ENCODE measurements at places on chromosomes 12 and 14. TPM values are rescaled to one million over a fixed set of nuclear protein-coding genes. Genes with fewer than 3 reads are reported as not detected.
A peak's percentile ranks its signal among the peaks of the same experiment; 100 is the strongest.

The SLC25A47 gene
- total RNA-seq = not detected

The KLHL33 gene
- not detected for total RNA-seq

The RPS6KL1 gene
- total RNA-seq = 3.1 TPM

The HOXC13 gene
- 4.9 TPM for total RNA-seq

The ACSM4 gene
- not detected for total RNA-seq

The OR6C2 gene
- total RNA-seq = not detected

The HPD gene
- total RNA-seq = not detected

The DAO gene
- not detected for total RNA-seq

GRCh38 chr12:101841069-101841468, 10.3 kb upstream of the GNPTAB start:
- no peak for DNase-seq

DNA sequence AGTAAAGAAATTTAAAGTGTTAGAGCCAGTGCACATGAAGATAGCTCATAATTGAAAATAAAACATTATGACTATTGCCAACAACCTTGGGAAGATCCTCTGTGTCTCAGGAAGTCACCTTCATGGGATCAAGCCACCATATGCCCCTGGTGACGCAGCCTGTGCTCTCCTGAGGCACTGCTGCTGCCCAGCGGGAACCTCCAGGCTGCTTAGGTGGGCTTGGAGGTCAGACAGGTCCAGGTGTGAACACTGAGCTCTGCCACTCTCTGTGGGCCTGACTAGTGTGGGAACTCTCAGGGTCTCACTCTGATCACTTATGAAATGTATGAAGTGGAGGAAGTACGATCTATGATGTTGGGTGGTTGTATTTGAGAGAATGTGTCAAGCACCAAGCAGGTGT, 16.7 kb downstream of the SLC35E3 start:
- DNase-seq = no peak

DNA sequence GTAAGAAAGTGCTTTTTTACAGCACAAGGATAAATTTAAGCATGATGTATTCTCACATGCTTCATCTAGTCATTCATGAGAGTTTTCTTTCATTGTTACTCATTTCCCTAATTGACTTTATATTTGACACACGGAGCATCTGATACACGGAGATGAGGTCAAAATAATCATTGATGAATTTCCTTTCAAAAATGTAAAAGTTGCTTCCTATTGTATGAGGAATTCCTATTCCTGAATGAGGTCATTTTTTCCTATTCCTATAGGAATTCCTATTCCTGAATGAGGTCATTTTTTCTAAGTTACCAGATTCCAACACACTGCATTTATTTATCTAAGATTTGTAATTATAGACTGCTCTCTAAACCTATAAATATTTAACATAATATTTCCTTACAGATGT, 316.7 kb upstream of the KITLG start:
- DNase-seq = no peak

DNA sequence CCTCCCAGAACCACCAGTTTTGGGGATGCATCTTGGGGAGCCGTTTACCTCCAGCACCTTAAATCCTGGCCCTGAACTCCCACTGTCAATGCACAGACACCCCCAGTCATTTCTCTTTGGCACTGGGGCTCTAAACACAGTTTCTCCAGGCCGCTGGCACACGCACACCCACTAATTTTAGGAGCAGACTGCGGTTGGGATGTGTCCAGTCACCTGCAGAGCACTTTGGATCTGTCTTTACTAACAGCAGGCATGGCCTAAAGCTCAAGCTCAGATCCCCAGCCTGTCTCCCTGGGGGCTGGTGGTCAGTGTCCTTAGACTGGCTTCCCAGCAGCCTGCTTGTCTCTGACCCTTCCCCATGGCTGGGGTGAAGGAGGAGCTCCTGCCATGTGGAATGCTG, 49.9 kb downstream of the SYNE3 start:
- no peak for DNase-seq

GRCh38 chr12:14418451-14418890, 53.0 kb downstream of the ATF7IP start:
- peak; percentile 53 for DNase-seq

DNA sequence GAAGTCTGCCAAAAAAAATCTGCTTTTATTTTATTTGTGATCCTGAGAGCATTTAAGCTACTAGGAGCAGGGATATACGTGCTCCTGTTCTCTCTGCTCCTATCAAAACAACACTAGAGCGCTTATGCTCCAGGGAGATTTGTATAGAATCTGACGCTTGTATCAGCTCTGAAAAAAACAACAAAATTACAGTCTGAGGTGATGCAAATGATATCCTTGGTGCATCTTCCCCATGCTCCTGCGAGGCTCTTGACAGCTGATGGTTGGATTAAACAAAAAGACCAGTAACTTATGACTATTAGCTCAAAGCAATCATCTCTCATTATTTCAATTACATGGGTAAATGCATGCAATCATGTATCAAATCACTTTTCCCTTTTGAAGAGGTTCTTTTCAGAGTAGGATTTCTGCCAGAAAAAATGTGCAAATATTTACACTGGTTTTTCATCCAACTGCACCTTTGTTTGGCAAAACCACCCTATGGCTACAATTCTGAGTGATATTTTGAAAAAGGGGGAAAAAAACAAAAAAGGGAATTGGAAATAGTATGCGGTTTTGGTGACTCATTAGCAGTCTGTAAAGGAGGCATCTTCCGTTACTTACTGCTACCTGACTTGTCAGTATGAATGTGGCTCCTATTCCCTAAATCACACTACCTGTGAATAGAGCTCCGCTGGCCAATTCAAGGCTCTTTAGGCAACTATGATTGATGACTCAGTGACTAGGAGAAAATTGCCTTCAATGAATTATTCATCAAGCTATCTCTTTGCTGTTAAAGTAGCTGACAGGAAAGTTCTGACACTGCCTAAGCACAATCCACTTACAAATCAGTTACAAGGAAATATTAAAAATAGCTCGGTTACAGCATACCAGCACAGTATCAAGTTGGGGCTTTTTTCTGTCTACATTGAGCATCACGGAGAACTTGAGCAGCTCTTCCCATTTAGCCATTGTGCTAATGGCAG, 450.0 kb downstream of the FOXG1 start:
- peak; percentile 77 for DNase-seq

DNA sequence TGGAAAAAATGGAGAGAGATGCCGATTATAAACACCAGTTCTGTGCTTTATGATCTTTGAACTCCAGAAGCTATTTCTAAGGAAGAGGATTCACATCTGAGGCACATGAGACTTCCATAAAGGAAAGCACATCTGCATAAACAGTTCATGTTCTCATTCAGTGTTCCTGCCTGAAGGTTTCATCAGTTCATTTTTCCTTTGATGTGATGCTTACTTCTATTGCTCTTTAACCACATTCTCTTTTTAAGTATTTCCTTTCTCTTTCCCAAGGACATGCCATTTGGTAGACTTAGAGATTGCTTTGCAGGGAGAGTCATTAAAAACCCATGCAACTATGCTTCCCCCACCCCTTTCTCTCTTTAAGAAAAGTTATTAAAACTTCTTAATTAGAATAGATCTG, 387.0 kb upstream of the FLRT2 start:
- no peak for DNase-seq

- no peak for DNase-seq
Measured at GRCh38 chr12:114760151-114760877, 76.3 kb upstream of the TBX3 start.

DNA sequence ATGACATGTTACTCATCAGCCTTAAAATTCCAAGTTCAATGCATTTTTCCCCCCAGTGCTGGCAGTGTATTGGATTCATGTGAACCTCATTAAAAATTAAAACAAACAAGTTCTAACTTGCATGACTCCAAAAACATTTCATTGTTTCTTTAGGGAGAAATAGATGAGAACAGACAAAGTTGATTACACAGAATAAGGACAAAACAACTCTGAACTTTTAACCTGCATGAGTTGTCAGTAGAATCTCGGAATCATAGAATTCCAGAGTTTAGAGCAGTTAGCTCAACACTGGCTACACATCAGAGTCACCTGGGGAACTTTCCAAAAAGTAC, 127.5 kb downstream of the TMX1 start:
- peak; percentile 76 for DNase-seq

GRCh38 chr12:2233034-2233433, 180.2 kb downstream of the CACNA1C start:
- no peak for DNase-seq

DNA sequence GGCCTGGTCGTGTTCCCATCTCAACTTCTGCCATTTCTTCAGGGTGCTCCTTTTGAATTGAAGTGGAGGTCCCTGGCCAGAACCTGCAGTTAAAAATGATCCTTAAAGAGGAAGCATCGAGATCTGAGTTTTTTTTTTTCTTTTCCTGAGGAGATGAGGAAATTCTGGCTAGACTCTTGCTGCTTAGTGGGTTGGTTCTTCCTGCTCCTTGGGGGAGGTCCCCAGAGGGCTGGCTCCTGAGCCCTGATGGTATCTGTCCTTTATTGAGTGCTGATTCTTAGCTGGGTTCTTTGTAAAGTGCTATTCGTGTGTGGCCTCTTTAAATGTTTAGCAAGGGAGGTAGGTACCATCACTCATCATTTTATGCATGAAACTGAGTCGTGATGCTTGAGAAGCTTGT, 11.7 kb downstream of the PELI2 start:
- DNase-seq = no peak

GRCh38 chr12:19036673-19037357, 92.7 kb upstream of the PLEKHA5 start:
- no peak for DNase-seq

GRCh38 chr12:4118601-4119156, 154.9 kb upstream of the CCND2 start:
- no peak for DNase-seq

GRCh38 chr12:124730455-124730932, 133.2 kb downstream of the SCARB1 start:
- peak; percentile 47 for DNase-seq

DNA sequence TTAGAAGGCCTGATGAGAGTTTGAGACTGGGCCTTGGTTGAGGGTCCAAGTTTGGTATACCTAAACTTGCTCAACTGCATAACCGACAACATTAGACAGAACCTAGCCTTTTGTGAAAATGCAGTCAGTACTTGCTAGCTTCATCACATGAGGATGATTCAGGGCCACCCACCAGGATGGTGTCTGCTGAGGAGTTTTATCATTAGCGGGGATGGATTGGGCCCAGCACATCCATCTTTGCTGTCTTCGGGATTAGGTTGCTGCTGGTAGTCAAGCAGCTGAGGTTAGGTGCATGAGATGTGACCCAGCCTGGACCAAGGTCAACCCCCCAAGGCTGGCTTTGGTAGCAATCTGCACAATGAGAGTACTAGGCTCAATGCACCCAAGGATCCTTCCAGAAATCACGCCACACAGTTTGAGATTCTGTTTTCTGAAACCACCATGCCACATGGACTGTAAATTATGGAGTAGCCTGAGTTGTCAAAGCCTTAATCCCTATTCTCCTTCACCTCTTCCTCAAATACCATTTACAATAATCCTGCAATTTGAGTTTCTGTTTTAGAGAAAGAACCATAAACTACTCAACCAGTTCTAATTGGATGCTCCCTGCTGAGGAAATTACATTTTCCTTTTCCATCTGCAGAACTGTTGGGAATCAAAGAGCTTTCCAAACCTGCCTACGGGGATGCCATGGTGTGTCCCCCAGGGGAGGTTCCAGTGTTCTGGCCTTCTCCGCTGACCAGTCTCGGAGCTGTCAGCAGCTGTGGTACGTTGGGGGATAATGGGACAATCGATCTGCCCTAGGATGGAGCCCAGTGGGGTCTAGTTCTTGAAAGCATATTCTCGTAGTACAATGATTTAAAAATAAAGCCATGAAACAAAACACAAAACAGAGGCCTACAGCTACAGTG, 61.7 kb downstream of the DGLUCY start:
- DNase-seq = no peak

DNA sequence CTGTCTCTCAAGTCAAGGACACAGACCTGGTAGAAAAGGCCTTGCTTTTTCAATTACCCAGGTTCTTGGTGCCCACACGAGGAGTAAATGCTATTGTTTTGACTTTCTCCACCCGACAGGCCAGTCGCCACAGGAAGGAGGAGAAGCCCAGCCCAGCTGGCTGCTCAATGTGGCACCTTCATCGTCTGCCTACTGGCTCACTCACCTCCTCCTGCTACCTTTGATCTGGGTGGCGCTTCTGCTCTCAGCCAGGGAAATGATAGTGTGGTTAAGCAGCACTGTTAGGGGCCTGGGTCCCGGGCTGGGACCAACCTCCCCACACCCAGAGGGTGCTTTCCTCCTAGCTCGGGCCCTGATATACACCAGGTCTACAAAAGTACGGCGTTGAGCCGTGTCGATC, 75.0 kb upstream of the FZD10 start:
- no peak for DNase-seq

DNA sequence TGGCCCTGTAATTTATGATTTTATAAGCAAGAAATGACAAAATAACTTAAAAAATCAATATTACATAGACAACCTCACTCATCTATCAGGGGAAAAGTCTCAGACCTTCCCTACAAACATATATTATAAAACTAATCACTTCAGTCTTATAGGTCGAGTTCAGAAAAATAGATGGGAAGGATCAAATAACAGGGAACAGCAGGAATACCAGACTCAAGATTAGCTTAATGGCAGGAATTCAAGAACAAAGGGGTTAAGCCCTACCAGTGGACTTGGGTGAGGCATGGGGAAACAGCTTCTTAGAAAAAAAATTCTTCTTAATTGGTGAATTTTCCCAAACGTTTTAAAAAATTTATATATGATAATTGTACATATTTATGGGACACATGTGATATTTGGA, 51.6 kb upstream of the CRY1 start:
- no peak for DNase-seq

DNA sequence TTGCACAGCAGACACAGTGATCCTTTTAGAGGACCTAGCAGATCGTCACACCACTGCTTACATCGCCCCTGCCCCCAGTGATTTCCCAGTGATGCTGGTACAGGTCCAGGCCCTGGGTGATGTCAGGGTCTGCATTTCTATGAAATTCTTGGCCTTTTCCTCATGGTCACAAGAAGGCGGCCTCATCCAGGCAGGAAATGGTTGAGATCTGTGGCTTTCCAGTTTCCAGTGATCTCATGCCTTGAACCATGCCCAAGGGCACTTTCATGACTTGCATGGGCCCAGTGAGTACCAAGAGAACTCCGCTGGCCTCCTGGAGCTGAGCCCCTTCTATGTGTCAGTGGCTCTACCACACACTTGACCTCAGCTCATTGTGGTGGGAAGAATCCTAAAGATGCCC, 41.9 kb upstream of the BDKRB2 start:
- no peak for DNase-seq

- DNase-seq = no peak
Measured at GRCh38 chr12:588646-589045, 74.6 kb downstream of the NINJ2 start.

DNA sequence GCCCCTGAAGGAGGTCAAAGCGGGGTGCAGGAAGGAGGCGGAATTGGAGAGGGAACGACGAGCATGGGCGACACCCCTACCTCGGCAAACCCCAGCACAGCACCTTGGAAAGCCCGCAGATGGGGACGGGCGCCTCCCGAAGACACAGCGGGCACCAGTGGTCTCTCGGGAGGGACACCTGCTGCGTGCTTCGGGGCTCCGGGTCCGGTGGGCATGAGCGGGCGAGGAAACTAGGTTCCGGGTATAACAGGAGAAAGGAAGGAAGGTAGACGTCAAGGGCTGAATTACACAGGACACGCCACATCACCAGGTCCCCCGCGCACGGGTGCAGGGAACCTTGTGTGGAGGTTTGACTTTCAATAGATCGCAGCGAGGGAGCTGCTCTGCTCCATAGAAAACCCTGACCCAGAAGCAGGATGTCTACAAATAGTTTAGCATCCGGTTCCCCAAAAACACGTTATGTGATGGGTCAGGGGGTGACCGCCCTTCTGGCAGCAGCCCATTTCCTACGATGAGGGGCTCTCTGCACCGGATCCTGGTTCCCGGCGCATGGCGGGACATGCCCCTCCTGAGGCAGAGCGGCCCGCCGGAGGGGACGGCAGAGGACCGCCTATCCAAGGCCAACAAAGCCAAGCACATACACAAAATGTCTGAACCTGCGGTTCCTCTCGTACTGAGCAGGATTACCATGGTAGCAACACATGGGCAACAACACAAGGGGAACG, 196.9 kb downstream of the ALG10 start:
- DNase-seq = no peak
